Naive thymus-derived CD8-positive, alpha-beta T cell (primary cell): ENCODE measurements at places on chromosomes 6 and 20. TPM values are rescaled to one million over a fixed set of nuclear protein-coding genes. Genes with fewer than 3 reads are reported as not detected.

- no peak overlapping the region for H3K27ac ChIP-seq
- no peaks in the 10 kb centered on the region for H3K36me3 ChIP-seq
- H3K27me3 ChIP-seq: peaks cover 10% of the 10 kb centered on the region
- no peak for DNase-seq
Measured at GRCh38 chr6:166747644-166748595, 120.9 kb upstream of the RPS6KA2 start.

GRCh38 chr6:160042788-160043301 is 74.0 kb downstream of the IGF2R start:
- peaks cover 18% of the 10 kb centered on the region for H3K4me1 ChIP-seq
- no peaks in the 10 kb centered on the region for H3K27me3 ChIP-seq
- H3K36me3 ChIP-seq: peaks cover 58% of the 10 kb centered on the region
- H3K4me3 ChIP-seq: no peak overlapping the region
- H3K27ac ChIP-seq: no peak overlapping the region

- H3K27ac ChIP-seq: peak overlapping the region; percentile 78
- no peaks in the 10 kb centered on the region for H3K36me3 ChIP-seq
- no peak for DNase-seq
- no peaks in the 10 kb centered on the region for H3K27me3 ChIP-seq
Measured at GRCh38 chr6:25056130-25056529, 120.4 kb upstream of the RIPOR2 start.

DNA sequence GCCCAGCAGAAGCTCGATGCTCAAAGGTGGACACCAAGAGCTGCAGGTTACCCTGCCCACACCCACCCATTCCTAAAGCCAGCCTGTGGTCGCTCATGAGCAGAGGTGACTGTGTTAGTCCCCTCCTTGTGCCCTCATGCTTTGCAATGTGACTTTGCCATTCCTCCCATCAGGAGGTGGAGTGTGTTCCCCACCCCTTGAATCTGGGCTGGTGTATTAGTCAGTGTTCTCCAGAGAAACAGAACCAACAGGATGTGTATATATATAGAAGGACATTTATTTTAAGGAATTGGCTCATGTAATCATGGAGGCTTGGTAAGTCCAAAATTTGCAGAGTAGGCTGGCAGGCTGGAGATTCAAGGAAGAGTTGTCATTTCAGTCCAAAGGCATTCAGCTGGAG is 54.4 kb upstream of the RNF24 start:
- H3K36me3 ChIP-seq: no peaks in the 10 kb centered on the region
- no peaks in the 10 kb centered on the region for H3K27me3 ChIP-seq
- H3K4me3 ChIP-seq: no peak overlapping the region
- no peak for DNase-seq

DNA sequence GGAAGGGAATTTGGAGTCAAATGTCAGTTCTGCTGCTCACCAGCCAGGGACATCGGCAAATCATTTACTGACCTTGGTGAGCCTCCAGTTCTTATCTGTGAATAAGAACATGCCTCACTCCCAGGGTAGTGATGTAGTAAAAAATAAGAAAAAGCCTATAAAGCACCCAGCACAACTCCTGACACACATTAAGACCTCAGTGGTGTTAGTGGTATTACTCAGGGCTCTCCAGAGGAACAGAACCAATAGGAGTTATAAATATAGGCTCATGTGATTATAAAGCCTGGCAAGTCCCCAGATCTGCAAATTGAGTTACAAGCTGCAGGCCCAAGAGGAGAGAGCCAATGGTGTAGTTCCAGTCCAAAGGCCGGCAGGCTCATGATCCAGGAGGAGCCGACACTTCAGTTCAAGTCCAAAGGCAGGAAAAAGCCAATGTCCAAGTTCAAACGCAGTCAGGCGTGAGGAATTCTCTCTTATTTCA is 71.3 kb upstream of the EYA2 start:
- H3K27ac ChIP-seq: no peak overlapping the region
- H3K4me1 ChIP-seq: no peaks in the 10 kb centered on the region
- H3K36me3 ChIP-seq: peaks cover 3% of the 10 kb centered on the region
- DNase-seq: no peak
- peaks cover 8% of the 10 kb centered on the region for H3K27me3 ChIP-seq
- no peak overlapping the region for H3K4me3 ChIP-seq

GRCh38 chr20:62692176-62692575 is 16.5 kb upstream of the NTSR1 start:
- H3K4me3 ChIP-seq: no peak overlapping the region
- DNase-seq: no peak
- no peaks in the 10 kb centered on the region for H3K36me3 ChIP-seq

- H3K27me3 ChIP-seq: no peaks in the 10 kb centered on the region
- no peaks in the 10 kb centered on the region for H3K4me1 ChIP-seq
- DNase-seq: no peak
- H3K36me3 ChIP-seq: no peaks in the 10 kb centered on the region
Measured at GRCh38 chr6:143647191-143647590, 30.6 kb upstream of the PHACTR2 start.

GRCh38 chr6:52577778-52578463 is 1.1 kb upstream of the TRAM2 start:
- H3K27me3 ChIP-seq: no peaks in the 10 kb centered on the region
- peaks cover 40% of the 10 kb centered on the region for H3K4me1 ChIP-seq

DNA sequence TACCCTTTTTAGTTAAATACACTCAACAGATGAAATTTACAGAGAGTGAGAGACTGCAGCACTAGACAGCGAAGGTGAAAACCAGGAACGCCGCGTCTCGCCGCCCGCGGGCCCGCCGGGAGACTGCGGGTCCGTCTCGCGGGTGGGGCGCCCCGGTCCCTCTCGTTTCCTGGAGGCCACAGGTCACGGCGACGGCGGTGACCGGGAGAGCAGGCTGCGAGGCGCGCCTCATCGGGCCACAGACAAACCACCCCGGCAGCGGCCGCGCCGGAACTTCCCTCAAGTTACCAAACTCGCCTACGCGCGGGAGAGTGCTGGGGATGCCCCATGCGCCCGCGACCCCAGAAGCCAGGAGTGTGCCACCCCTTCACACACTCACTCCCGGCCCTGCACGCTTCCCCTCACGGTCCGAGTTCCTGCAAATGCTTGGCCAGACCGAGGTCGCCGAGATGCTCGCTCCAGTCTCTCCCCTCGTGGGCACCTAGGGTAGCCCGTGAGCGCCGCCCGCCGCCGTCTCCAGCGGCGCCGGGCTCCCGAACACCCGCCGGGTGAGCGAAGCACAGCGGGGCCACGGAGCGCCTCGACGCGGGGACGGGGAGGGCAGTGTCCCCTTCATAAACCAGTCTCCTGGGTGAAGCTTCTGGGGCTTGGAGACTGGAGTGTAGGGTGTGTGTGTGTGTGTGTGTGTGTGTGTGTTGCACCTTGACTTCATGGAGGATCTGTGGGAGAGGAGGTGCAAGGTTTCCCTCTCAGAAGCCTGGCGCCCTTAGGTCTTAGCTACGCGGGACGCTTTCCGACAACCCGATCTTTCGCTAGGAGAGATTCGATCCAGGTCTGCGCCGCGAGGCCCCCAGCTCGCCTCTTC is 1.4 kb downstream of the BACH2 start:
- peak overlapping the region; percentile 99 for H3K4me3 ChIP-seq
- DNase-seq: peak; percentile 82
- peaks cover 23% of the 10 kb centered on the region for H3K36me3 ChIP-seq

DNA sequence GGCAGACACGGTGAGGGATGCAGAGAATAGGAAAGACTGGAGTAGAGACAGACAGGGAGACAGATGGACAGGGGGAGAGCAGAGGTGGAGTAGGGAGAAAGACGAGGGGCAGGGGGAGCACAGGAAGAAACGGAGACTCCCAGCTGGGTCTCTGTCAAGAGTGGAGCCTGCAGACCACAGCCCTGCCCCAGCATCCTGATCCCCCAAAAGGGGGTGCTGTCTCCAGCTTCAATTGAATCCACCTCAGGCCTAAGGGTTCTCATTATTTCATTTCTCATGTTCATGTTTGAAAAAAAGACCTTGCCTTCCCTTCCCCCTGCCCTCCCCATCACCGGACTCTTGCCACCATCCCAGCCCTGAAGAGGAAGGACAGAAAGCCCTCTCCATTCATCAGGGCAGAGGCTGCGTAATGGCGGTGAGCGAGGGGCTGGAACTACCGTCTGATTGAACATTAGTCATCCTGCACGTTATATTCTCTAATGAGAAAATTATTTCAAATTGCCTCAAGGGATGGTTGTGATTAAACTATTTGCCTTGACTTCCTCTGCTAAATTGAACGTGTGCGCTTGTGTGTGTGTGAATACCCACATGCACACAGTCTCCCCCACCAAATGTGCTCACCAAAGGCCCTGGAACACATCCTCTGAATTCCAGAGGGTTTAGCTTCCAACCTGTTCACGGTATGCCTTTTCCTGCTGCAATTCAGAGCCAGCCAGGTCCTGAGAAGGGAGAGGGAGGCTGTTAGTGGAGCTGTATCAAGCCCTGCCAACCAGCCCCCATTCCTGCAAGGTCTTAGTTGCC is 98.3 kb downstream of the CDC5L start:
- peaks cover 7% of the 10 kb centered on the region for H3K27me3 ChIP-seq
- H3K27ac ChIP-seq: no peak overlapping the region
- no peak overlapping the region for H3K4me3 ChIP-seq
- no peaks in the 10 kb centered on the region for H3K36me3 ChIP-seq
- DNase-seq: no peak

GRCh38 chr6:40274058-40274457 is 313.1 kb downstream of the LRFN2 start:
- no peaks in the 10 kb centered on the region for H3K36me3 ChIP-seq
- H3K27me3 ChIP-seq: peaks cover 16% of the 10 kb centered on the region
- no peak overlapping the region for H3K27ac ChIP-seq
- no peaks in the 10 kb centered on the region for H3K4me1 ChIP-seq

GRCh38 chr6:39207416-39208222 is 21.7 kb downstream of the KCNK5 start:
- DNase-seq: no peak
- no peaks in the 10 kb centered on the region for H3K27me3 ChIP-seq
- H3K36me3 ChIP-seq: no peaks in the 10 kb centered on the region

- H3K4me3 ChIP-seq: no peak overlapping the region
- H3K4me1 ChIP-seq: no peaks in the 10 kb centered on the region
- H3K27me3 ChIP-seq: no peaks in the 10 kb centered on the region
- H3K36me3 ChIP-seq: no peaks in the 10 kb centered on the region
- peak; percentile 64 for DNase-seq
Measured at GRCh38 chr6:144104898-144105487, 9.6 kb upstream of the SF3B5 start.

- no peak overlapping the region for H3K4me3 ChIP-seq
- H3K36me3 ChIP-seq: no peaks in the 10 kb centered on the region
- H3K27me3 ChIP-seq: peaks cover 14% of the 10 kb centered on the region
- no peak for DNase-seq
Measured at GRCh38 chr20:63067721-63068560, 61.2 kb upstream of the BHLHE23 start.

- no peaks in the 10 kb centered on the region for H3K4me1 ChIP-seq
- no peak overlapping the region for H3K4me3 ChIP-seq
- no peak for DNase-seq
- no peak overlapping the region for H3K27ac ChIP-seq
Measured at GRCh38 chr20:19841740-19842139, 83.7 kb downstream of the RIN2 start.

- peaks cover 66% of the 10 kb centered on the region for H3K36me3 ChIP-seq
- H3K27ac ChIP-seq: no peak overlapping the region
- DNase-seq: no peak
- H3K27me3 ChIP-seq: no peaks in the 10 kb centered on the region
- H3K4me3 ChIP-seq: no peak overlapping the region
Measured at GRCh38 chr6:34982424-34982852, 93.4 kb downstream of the ANKS1A start.

DNA sequence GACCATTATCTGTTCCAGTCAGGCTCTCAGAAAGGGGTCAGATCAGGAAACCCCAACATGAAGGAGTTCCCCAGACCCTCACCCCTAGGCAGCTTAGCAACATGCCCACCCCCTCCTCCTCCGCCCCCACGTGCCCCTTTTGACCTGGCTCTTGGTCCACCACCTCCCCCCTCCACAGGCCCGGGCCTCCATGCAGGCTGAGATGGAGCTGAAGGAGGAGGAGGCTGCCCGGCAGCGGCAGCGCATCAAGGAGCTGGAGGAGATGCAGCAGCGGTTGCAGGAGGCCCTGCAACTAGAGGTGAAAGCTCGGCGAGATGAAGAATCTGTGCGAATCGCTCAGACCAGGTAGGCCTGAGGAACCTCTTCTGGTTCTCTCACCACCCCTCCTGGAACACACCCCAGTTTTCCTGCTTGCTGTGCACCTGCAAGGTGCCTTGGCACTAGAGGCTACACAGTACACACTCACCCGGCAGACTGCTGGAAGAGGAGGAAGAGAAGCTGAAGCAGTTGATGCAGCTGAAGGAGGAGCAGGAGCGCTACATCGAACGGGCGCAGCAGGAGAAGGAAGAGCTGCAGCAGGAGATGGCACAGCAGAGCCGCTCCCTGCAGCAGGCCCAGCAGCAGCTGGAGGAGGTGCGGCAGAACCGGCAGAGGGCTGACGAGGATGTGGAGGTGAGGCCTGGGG is 21.9 kb downstream of the DEF6 start:
- DNase-seq: no peak
- H3K4me1 ChIP-seq: peaks cover 56% of the 10 kb centered on the region
- no peak overlapping the region for H3K4me3 ChIP-seq
- peaks cover 88% of the 10 kb centered on the region for H3K36me3 ChIP-seq
- H3K27me3 ChIP-seq: no peaks in the 10 kb centered on the region
- H3K27ac ChIP-seq: no peak overlapping the region

The MAFB gene
- total RNA-seq: 1.3 TPM

The WFDC10B gene
- total RNA-seq: not detected

The CEP43 gene
- total RNA-seq: 14.9 TPM

The STX11 gene
- total RNA-seq: 2.4 TPM

The RIN2 gene
- 0.27 TPM for total RNA-seq

The KCNQ5 gene
- 9.4 TPM for total RNA-seq
